ENCODE measurements at places on chromosomes 3 and 15.

- peak; percentile 73 for DNase-seq
Measured at GRCh38 chr3:30693470-30694120, 87.2 kb downstream of the TGFBR2 start.

- no peak for DNase-seq
Measured at GRCh38 chr3:23920151-23920655, 3.3 kb downstream of the RPL15 start.

DNA sequence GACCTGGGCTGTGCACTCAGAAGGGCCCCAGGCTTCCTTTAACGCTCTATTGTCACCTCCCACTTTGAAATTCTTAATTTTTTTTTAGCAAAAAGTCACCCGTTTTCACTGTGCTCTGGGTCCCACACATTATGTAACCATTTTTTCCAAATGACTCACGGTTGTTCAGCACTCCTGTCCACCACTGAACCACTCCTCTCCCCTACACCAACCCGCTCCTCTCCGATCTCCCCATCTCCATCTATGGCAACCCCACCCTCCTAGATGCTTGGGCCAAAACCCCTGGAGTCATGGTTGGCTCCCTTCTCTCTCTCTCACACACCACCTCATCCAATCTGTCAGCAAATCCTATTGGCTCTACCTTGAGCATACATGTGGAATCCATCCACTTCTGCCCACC lies 41.2 kb upstream of the LINGO1 start:
- DNase-seq, result no peak

- DNase-seq, result no peak
Measured at GRCh38 chr15:98683831-98684230, 35.5 kb downstream of the IGF1R start.

- no peak for DNase-seq
Measured at GRCh38 chr3:187798126-187798525, 52.9 kb upstream of the BCL6 start.

DNA sequence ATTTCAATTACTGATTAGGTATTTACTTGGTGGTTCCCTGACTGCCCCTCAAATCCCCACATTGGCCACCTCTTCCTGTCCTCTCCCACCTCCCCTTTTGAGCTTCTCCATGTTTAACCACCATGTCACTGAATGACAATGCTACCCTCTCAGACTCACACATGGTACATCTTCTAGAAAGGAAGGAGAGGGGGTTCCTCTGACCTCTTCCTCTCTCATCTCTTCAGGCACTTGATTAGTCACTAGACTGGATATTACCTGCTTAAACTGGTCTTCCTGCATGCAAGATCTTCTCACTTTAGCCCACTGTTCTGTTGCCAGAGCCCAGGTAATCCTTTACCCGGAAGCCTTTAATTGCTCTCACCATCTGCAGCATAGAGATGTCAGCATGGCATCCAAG lies 64.9 kb downstream of the DIPK2A start:
- DNase-seq, result no peak

- DNase-seq, result no peak
Measured at GRCh38 chr15:49830391-49830790, 209.5 kb downstream of the DTWD1 start.

- DNase-seq, result no peak
Measured at GRCh38 chr3:187978433-187979011, 175.4 kb upstream of the LPP start.

GRCh38 chr3:181704421-181705085 lies 7.2 kb upstream of the SOX2 start:
- DNase-seq, result no peak

DNA sequence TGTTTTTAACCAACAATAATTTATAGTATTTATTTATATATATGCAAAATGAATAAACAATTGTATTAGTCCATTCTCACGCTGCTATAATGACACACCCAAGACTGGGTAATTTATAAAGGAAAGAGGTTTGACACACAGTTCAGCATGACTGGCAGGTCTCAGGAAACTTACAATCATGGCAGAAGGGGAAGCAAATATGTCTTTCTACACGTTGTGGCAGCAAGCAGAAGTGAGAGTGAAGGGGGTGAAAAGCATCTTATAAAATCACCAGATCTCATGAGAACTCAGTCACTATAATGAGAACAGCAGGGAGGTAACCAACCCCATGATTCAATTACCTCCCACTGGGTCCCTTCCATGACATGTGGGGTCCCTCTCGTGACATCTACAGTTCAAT lies 162.8 kb upstream of the SLITRK3 start:
- no peak for DNase-seq

GRCh38 chr15:65558336-65558735 lies 28.1 kb downstream of the HACD3 start:
- DNase-seq, result peak; percentile 29

DNA sequence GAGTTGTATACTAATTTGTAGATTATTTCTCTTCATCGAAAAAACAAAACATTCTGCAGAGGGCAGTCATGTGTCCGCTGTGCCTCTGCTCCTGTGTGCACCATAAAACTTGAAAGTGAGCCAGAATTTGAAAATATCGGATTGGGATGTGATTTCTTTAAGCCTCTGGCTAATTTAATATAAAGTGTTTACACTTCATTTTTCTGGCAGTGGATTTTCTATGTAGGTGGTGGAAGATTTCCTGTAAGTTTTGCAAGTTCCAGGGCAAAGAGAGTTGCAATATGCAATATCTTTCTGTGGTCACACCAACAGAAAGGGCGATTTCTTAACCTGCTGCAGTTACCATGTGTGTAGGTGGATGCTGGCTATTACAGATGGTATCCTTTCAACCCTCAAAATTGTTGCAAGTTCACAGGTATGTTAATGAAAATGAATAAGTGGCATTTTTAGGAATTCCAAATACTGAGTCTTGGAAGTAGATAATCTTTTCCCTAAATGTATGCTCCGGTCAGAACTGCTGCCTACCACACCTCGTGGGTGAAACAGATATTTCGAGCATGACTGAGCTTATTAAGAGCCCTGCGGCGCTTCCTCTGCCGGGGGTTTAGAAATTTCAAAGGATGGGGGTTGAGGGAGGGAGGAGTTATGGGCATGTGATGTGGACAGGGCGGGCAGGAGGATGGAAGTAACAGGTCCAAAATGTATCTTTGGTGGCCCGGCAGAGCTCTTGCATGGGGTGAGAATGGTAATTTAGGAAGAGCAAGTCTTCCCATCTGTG lies 134.0 kb downstream of the PGPEP1L start:
- DNase-seq, result peak; percentile 32

DNA sequence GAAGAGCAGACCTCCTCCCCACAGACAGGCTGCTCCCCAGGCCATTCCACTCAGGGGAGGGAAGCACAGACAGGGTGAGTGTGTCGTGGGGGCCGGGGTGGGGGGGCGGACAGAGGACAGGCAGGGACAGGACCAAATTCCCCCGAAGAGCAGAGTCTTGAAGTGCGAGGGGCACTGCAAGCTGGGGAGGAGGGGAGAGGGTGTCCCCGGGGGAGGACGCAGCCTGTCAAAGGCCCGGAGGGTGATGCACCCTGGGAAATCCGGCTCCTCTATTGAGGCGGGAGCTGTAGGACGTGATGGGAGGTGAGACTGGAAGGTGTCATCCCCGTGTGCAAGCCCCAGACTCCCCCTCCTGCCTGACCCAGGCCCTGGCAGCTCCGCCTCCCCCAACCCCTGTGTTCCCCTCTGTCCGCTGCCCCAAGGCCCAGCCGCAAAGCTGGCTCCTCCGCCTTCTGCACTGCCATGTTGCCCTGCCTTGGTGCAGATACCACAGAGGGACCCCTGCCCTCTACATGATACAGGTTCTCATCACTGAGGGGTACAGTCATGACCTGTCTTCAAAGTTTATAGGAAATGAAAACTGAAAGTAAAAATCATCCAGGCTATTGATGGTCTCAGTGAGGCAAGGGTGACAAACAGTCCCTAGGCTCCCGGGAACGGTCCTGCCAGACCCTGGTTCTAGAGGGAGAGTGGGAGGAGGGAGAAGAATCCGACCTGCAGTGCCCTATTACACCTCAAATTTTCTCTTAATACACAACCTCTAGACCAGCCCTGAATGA lies 76.3 kb upstream of the IQSEC1 start:
- no peak for DNase-seq

GRCh38 chr15:100831467-100831866 lies 48.2 kb upstream of the ALDH1A3 start:
- no peak for DNase-seq

DNA sequence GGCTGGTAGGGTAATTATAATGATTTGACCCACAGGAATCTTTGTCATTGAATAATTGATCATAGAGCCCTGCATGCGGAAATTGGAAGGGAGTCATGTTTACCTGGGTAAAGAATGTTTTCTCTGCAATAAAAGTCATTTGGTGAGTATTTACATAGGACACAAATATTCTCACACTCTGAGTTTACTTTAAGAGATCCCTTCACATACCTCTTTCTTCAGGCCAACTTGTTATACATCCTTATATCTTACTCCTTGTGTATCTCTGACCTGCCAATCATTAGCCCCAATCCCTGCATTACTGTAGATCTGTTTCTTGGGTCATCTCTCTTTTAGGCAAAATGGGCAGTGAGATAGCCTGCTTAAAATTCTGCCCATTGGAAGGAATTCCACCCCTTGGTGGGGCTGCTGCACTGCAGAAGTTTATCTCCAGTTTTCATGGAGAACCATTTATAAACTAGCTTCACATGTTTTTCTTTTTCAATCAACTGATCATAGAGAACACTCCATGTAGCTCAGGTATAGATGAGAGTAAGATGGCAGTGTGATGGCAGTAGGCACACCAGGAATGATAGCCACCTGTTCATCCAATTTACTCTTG lies 46.2 kb downstream of the ILDR1 start:
- DNase-seq, result no peak

DNA sequence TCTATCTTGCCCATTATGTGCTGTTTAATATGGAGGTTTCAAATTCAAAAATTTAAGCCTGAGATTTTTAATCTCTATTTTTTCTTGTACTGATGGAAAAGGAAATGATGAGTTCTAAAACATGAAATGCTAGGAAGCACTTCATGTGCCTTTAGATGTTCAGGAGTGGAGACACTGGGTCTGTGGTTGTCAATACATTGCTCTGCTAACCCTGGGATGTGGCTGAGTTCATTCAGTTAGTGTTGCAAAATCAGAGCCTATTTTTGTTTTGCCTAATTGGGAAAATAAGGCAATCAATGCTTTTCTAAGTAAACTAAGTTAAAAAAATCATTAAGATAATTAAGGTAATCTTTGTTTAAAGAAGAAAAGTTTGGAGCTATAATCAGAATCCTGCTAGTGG lies 83.1 kb downstream of the DIPK2A start:
- DNase-seq, result no peak

GRCh38 chr15:69718916-69719315 lies 266.3 kb downstream of the RPLP1 start:
- no peak for DNase-seq

DNA sequence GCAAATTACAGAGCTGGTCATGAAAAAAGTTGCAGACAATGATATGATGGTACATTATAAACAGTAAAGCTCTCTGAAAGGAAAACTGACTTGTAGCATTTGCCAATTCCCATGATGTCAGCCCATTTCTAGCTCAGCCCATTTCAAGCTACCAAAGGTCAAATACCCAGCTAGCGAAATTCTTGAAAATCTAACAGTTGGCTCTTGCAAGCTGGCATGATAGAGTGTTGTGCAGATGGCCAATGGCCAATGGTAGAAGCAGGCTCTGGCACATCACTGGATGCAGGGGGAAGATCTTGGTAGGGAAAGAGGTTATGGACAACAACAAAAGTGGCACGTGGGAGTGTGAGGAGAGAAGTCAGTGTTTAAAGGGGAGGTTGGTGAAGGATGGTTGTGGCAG lies 36.7 kb downstream of the RASGRF1 start:
- no peak for DNase-seq

DNA sequence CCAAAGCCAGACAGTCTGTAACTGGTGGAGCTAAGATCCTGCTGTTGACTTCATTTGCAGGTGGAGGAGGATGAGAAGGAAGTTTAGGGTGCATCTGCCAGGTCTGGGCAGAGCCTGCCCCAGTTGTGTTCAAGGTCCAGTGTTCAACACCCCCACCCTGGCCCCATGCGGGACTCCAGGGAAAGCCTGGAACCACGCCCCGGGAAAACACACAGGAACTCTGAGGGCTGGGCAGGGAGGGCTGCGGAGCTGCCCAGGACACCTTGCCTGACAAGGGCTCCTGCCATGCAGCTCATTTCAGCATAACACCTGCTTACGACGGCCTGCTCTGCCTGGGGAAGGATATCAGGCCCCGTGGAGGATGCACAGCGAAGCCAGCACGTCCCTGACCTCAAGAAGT lies 286.3 kb downstream of the XXYLT1 start:
- no peak for DNase-seq

- no peak for DNase-seq
Measured at GRCh38 chr3:71577011-71577410, 6.5 kb downstream of the FOXP1 start.

DNA sequence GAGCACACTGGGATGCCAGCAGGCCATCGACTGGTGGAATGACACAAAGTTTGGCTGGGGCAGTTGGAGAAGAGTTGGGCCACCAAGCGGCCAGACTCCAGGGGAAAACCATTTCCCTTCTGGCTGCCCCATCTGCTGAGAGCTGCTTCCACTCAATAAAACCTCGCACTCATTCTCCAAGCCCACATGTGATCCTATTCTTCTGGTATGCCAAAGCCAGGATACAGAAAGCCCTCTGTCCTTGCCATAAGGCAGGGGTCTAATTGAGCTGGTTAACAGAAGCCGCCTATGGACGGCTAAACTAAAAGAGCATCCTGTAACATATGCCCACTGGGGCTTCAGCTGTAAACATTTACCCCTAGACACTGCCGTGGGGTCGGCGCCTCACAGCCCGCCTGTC lies 55.1 kb downstream of the NKIRAS1 start:
- DNase-seq, result no peak

- no peak for DNase-seq
Measured at GRCh38 chr15:64490598-64491259, 30.4 kb downstream of the ZNF609 start.

GRCh38 chr3:30688776-30689641 lies 82.6 kb downstream of the TGFBR2 start:
- peak; percentile 40 for DNase-seq

GRCh38 chr3:182284793-182285192 lies 508.5 kb upstream of the ATP11B start:
- DNase-seq, result no peak

DNA sequence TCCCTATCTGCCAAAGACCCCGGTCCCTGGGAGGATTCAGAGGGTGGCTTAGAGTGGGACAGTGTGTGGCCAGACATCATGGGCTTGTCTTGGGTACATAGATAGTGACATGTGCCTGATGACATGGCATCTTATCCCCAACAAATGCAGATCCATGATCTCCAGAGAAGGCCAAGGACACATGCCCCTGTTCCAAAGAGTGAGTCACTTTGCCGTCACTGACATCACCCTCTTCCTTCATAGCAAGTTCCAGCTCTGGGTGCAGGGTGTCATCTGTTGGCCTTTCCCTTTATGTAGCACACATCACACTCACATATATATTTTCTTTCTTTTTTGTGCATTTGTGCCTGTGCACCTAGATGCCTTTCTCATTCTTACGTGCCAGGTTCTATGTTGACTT lies 350.5 kb downstream of the LRTM1 start:
- no peak for DNase-seq
